T-helper 2 cell treated with Interferon-gamma antibody and Interleukin-4, amounts not matched to agents 100 ng/mL and 5 ng/mL, for 36 hours (primary cell): ENCODE measurements at places on chromosomes 6 and 20. TPM values are rescaled to one million over a fixed set of nuclear protein-coding genes. Genes with fewer than 3 reads are reported as not detected.

Gene SLPI
- not detected in 2 replicates for total RNA-seq

Gene ALDH5A1
- 4.9 and 5.9 TPM in 2 replicates for total RNA-seq

Gene NKAIN2
- not detected in 2 replicates for total RNA-seq

Gene TRIM15
- 0.25 TPM in 1 of 2 replicates, not detected in the other for total RNA-seq

Gene CST4
- total RNA-seq = not detected in 2 replicates

Gene TBX18
- total RNA-seq = not detected in 2 replicates

Gene ZNFX1
- 61.7 and 63.4 TPM in 2 replicates for total RNA-seq

Gene SLC22A1
- 0.57 and 0.70 TPM in 2 replicates for total RNA-seq

Gene PRDM13
- total RNA-seq = not detected in 2 replicates

Gene SPATS1
- not detected in 2 replicates for total RNA-seq

Gene FAM162B
- not detected in 2 replicates for total RNA-seq

Gene PNLDC1
- total RNA-seq = 0.50 and 0.93 TPM in 2 replicates
